ENCODE measurements at places on chromosomes 5 and 9. TPM values are rescaled to one million over a fixed set of nuclear protein-coding genes. Genes with fewer than 3 reads are reported as not detected.

DNA sequence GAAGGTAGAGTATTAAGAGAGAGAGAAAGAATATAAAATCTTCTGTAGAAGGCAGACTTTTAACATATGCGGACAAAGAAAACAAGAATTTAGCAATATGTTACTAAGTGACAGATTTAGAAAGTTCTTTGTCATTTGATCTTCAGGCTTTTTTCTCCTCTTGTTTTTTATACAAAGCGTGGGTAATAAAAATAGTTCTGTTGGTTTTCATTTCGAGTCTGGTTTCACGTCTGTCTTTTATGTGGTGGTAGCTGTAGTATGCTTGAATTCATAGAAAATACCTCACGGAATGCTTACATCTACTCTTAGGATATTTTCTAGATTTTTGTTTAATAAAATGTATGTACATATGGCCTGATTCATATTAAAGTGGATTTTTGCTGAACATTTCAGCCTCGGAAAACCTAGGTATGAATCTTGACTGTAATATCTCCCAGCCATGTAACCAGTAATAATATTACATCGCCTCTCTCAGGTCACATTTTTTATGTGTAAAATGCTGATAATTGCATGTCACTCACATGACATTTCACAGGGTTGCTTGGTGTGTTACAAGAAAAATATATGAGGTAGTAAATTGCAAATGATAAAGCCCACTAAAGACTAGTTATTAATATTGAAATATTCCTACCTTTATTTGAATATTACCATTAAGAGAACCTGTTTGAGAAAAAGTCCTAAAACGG lies 72.5 kb upstream of the TAF11L2 start:
- DNase-seq, result no peak

Gene CXXC5
- 186 TPM for total RNA-seq

DNA sequence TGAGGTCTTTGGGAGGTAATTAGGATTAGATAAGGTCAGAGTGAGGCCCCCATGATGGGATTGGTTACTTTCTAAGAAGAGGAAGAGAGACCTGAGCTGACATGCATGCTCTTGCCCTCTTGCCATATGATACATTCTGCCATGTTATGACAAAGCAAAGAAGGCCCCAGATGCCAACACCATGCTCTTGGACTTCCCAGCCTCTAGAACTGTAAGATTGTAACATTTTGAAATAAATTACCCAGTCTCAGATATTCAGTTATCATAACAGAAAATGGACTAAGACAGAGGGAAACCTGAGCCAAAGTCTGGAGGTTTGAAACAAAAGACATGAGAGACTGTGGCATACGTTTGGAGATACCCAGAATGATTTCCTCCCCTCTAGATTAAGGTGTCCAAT lies 318.6 kb downstream of the ARHGEF28 start:
- DNase-seq, result no peak

Gene DAB2IP
- total RNA-seq, result 60.8 TPM

DNA sequence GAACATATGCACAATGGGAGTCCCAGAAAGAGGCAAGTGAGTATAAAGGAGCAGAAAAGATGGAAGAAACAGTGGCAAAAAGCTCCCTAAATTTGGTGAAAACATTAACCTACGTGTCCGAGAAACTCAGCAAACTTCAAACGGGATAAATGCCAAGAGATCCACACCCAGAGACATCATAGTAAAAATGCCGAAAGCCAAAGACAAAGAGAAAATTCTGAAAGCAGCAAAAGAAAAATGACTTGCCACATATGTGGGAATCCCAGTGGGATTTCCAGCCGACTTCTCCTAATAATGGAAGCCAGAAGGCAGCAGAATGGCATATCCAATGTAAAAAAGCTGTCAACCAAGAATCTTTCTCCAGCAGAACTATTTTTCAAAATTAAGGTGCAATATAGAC lies 101.2 kb downstream of the ADAMTS2 start:
- DNase-seq, result peak; percentile 18

- DNase-seq, result peak; percentile 43
Observed at GRCh38 chr9:27365707-27366376, 68.9 kb upstream of the EQTN start.

GRCh38 chr9:112110094-112110776 lies 64.9 kb downstream of the SUSD1 start:
- DNase-seq, result no peak

Gene SLCO4C1
- 4.1 TPM for total RNA-seq

DNA sequence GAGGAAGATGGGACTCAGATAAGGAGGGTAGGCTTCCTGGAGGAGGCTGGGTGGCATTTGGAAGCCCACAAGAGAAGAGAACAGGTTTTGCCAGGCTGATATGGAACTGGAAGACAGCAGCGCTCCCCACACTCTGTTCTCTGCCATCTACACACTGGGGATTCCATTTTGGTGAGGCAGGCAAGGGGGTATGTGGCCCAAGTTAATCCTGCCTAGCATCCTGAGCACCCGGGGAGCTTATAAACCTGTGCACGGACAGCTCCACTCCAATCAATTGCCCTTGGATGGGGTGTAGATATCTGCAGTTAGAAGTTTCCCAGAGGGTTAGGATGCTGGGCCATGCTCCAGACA lies 158.8 kb downstream of the MACROH2A1 start:
- DNase-seq, result peak; percentile 65

Gene ORM1
- total RNA-seq, result not detected

GRCh38 chr9:127856729-127857116 lies 2.3 kb upstream of the ENG start:
- DNase-seq, result no peak

DNA sequence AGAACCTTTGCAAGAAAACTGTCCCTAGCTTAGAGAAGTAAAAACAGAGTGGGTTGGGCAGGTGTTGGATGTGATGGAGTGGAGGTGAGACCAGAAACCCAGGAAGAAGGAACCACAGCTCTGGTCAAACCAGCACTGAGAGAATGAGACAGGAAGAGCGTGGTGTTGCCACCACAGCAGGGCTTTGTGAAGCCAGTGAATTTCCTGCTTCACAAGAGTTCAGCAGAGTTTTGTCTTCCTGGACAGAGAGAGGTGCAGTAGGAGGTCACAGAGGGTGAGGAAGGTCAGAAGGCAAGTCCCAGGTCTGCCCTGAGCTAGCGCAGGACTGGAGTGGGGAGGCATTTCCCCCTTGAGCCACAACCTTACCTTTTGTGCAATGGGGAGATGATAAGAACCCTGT lies 2306.2 kb upstream of the ACO1 start:
- no peak for DNase-seq

DNA sequence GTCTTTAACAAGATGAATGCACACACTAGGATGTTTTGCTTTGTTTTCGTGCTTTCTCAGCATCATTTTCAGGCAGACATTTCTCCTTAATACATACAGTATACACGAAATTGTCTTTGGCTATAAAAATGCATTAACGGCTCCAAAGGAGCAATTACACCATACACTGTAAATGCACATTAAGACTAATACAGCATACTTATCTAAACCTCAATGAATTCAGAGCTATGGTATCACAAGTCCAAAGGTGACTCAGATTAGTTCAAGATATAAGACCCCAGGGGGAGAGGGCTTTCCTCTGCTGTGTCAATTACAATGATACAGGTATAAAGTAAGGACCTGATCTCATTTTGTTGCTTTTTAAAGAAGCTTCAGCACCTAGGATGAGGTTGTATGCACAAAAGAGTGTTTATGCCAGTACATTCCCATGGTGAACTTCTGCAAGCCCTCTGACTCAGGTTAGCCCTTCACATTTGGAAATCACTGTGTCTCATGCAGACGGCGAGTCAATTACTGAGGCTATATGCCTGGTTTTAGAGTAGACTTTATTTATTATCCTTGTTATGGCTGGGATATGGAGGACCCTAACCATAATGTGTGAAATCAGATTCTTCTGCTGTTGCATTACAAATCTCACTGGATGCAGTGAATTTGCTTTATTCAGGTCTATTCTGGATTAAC lies 233.3 kb downstream of the ZNF608 start:
- no peak for DNase-seq

All from osteoblast (primary cell).